ELF-1 (cell line): ENCODE measurements at places on chromosomes 16 and 17.

DNA sequence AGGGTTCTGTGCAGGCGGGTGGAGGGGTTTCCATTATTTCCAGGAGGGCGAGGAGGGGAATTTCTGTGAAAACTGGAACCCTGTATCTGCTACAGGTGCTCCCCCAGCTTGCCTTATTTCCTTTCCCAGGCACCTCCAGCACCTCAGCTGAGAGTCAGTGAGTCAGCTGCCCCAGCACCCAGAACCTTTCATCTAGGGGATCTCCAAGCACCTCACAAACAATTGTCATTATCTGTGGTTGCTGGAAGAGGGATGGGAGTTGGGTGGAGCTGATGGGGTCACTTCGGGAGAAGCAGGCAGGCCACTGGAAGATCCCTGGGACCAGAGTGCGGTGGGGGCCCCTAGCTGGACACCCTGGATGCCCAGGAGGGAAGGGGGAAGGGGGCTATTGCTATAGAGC is 10.0 kb upstream of the CLUH start:
- DNase-seq: no peak

DNA sequence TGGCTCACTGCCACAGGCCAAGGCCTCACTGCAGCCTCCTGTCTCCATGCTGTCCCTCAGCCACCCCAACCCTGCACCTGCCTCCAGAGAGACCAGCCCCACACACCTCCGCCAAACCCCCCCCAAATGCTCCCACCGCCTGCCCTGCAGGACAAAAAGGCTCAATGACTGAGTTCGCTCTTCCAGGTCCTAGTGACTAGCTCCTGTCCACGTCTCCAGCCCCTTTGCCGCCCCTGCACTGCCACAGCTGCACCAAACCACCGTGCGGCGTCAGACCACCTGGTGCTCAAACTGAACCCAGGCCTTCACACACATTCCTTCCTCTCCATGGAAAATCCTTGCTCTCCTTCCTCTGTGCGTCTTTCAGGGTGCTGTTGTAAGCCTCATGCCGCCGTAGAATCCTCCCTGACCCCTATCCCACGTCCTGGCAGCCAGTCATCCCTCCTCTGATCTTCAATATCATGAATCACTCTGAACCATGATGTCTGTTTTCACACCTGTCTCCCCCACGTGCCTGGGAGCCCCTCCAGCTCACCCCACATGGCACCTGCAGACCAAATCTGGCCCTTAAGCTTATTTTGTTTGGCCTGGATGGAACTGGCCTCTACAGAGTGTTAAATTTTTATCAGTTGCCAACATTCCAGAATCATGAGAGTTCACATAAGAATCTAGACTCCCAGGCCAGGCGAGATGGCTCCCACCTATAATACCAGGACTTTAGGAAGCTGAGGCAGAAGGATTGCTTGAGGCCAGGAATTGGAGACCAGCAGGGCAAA is 4.3 kb upstream of the GSG1L start:
- no peak for DNase-seq

- peak; percentile 46 for DNase-seq
These were observed 71.0 kb downstream of the COPRS start for GRCh38 chr17:31787857-31788570.

- DNase-seq: no peak
These were observed 102.7 kb downstream of the METRNL start for GRCh38 chr17:83181991-83182619.

DNA sequence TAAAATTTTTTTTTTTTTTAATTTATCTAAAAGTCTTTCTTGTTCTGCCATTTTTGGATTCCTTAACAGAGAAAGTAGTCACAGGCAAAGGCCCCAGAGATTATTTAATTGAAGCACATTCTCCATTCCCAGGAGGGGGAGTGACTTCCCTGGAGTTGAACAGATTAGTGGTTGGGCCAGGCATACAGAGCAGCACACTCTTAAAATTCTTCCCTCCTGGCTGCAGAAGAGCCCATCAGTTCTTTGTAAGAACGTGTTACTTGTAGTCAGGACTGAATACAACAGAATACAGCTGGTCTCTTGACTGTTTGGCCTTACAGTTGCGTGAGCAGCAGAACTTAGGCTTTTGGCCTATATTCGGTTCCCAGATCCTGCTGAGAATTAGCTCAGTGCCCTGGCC is 1.8 kb downstream of the ALKBH5 start:
- no peak for DNase-seq

DNA sequence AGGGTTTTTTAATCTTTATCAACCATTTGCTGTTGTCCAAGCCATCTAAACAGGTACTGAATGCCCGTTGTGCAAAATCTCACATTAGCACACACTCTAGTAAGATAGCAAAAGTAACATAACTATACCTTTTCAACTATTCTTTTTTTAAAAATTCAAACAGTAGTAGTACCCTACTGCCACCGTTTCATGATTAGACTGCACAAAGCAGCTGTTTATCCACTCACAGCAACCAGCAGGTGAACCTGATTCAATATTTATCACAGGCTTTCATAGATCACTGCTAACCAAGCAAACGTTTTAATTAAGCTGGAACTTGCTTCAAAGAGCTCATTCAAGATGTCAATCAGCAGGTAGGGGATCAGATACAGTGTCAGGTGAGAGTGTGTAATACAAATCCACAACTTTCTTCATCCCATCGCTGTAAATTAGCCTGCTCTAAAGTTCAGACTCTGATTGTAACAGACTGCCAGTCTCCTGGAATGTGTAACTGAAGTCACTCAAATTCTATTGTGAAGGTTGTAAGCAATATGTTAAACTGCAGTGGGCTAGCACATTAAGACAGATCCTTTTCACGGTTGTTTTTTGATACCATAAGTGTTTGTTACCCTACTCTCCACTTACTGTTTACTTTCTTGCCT is 47.3 kb downstream of the BRIP1 start:
- DNase-seq: no peak

GRCh38 chr16:48188449-48189102 is 32.8 kb upstream of the ABCC12 start:
- DNase-seq: no peak

DNA sequence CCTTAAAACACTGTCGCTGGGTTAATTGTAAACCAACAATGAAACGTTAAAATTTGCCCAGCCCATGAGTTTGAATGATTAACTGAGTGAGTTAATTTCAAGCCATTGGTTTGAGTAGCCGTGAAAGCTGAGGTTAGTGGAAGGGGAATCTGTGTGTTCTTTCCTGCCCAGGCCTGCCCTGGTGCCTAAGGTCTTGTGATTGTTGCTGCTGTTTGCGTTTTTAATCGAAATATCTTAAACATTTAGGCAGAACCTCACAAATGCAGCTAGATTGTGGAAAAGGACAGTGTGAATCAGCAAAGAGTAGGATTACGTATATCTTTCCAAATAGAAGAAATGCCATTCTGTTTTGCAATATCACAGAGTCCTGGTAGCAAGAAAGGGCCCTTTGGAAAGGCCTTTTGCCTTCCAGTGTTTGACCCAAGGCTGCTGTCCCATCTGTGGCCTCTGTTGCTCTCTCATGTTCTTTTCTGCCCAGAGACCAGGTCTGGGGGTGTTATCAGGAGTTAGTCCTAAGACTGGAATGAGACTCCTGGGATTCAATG is 113.8 kb downstream of the MSI2 start:
- no peak for DNase-seq

GRCh38 chr17:60188759-60189158 is 39.0 kb downstream of the CA4 start:
- DNase-seq: no peak

GRCh38 chr17:10046786-10047785 is 142.0 kb upstream of the RCVRN start:
- no peak for DNase-seq

- DNase-seq: peak; percentile 31
These were observed 449.5 kb upstream of the PSMD7 start for GRCh38 chr16:73847090-73847489.

DNA sequence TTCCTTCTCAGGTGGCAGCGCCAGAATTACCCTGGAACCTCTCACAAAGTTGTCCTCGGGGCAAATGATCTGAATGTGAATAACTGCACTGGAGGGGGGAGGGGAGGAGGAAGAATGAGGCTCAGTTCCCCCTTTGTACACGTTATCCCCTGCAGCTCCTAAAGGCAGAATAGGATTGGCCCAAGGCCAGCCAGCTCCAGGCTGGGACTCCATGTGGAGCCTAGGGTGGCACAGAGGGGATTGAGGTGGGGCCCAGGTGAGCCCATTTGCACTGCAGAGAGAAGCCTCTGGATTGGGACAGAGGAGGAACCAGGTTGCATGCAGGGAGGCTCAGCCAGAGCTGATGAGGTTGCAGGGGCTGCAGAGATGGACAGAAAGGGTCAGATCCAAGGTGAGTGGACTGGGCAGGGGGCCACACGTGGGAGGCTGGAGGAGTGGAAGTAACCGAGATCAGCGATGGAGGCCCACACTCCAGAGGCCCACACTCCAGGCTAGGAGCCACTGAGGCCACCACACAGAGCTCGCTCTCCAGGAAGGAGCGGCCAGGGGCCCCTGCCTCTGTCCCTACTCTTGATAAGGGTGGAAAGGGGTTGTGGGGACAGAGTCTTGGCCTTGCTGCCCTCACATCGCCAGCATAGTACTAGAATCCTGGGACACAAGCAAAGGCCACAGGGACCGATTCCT is 78.6 kb downstream of the RBFOX3 start:
- peak; percentile 58 for DNase-seq

DNA sequence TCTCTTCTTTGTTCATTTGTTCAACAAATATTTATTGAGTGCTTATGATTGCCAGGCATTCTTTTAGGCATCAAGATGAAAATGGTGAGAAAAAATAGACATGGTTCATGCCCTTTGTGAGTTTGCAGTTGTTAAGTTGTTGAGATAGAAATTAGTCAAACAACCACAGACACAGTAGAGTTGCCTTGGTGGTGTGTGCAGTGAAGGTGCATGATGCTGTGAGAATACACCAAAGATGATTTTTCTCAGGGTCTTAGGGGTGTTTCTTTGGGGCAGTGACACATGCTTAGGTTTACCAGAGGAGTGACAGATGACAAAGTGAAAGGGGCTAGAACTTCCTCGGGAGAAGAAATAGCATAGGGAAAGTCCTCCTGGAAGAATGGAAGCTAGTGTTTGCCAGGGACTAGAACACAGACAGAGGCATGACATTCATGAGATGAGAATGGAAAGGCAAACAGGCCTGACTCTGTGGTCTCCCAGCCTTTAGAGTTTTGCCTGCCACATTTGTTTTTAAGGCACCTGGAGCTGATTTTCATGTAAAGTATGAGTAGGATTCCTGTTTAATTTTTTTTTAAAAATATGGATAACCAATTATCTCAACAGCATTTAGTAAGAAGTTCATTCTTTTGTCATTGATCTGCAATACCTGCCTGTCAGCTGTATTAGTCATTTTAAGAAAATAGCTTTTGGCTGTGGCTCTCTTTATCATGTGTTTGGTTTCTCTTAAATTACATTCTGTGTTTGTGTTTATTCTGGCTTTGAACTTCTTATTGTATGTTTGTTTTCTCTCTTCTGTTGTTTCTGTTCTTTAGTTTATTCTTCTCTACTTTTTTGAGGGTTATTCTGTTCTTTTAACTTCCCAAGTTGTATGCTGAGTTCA is 36.6 kb downstream of the CYLD start:
- no peak for DNase-seq

GRCh38 chr16:82544378-82545160 is 82.2 kb upstream of the CDH13 start:
- DNase-seq: peak; percentile 2

DNA sequence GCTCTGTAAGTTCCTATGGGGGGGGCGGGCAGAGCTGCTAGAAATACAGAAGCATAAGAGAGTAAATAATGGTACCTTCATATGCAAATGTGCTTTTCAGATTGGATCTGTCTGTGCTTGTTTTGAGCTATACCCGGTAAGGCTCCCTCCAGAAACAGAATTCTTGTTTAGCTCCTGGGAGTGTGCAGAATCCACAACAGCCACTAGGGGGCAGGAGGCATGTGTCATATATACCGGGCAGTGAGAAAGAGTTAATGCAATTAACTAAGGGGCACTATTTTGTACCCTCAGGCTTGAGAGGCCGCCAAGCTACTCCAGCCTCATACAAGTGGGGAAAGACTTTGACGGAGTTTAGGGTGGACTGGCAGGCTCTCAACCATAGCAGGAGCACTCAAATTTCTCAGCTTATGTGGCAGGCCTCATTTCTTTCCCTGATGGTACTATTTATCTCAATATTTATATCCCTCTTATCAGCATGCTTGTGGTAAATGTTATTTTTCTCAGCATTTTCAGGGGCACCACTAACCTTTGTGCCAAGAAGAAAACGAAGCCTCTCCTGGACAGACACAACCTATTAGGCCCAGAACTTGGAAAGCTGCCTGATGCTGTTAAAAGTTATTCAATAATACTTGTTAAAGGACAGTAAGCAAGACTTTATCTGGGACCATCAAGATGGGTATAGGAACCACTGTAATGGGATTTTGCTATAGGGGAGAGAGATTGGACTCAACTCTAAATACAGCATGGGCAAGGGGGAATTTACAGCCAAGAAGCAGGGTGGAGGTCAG is 10.7 kb upstream of the CENPV start:
- peak; percentile 89 for DNase-seq

DNA sequence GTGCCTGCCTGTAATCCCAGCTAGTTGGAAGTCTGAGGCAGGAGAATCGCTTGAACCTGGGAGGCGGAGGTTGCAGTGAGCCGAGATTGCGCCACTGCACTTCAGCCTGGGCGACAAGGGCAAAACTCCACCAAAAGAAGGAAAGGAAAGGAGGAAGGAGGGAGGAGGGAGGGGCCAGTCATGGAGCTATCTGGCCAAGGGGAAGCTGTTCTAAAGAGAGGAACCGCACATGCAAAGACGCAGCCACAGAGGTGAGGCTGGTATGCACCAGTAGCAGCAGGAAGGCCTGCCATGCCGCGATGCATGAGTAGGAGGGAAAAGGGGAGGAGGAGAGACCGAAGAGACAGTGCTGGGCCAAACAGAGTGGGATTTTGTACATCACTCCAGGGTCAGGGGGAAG is 35.9 kb downstream of the HSBP1 start:
- DNase-seq: no peak

GRCh38 chr16:88743693-88744576 is 37.6 kb downstream of the CTU2 start:
- DNase-seq: peak; percentile 93

DNA sequence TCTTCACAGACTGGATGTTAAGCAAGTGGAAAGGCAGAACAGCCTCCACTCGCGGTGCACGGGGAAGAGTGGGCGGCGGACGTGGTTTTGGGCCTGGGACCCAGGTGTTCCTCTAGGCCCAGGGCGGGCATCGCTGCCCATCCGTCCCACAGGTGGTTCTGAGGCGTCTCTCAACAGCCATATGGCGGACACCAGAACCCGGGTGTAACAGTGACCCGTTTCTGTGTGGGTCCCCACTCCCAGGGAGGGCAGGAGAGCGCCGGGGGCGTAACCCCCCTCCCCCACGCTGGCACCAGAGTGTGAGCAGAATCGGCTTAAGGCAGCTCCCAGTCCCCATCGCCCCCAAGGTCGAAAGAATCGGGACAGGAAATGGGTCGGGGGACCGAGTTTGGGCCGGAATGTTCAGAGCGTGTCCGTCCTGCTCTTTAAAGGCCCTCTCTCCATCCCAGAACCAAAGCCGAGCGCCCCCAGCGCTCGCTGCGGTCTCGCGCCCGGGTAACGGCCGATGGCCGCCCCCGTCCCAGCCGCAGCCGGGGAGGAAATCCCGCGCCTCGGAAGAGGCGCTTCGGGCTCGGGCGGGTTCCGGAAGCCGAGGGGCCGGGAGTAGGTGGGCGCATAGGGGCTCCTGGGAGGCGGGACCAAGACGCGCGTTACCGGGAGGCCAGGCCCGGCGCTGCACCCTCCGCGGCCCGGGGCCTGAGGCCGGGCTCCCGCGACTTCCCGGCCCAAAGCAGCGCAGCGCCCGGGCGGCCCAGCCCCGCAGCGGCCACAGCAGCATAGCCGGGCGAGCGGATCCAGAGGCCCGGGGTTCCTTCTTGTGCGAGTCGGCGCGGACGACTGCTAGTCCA is at the start of gene TK2:
Gene TK2, minus strand, starts transcription at position 839 of the 848 bp plus-strand sequence. Its CDS starts 61 bp downstream, at position 778.
- peak; percentile 72 for DNase-seq

- no peak for DNase-seq
These were observed 129.6 kb downstream of the ENGASE start for GRCh38 chr17:79204261-79204660.
